ENCODE measurements at places on chromosomes 6 and 20.

DNA sequence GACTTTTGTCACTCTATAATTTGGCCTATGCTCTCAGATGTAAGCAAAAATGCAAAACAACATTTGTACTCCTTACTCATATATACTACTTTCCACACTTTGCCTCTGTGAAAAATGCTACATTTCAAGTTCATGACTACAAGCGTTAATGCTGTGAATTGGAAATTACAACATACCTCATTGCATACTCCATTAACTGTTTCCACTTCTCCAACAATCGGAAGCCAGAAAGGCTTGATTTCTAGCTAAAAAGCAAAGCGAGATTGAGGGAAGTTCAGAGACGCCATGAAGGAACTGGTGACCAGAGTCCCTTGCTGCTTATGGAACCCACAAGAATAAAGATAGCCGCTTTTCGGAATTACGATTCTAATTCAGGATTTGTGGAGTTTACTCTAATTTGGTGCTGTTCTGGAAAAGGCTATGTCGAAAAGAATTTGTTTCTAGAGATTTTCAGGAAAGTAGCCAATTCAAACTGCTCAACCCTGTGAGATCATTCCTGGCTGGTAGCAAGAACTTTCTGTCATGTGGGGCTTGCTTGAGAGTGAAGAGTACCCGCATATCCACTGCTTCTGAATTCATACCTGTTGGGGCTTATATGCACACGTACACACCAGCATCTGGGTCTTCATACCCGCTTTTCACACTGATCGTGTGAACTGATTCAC lies 98.0 kb upstream of the CITED2 start:
- ATAC-seq, result no peak

GRCh38 chr6:93571346-93571745 lies 152.0 kb upstream of the EPHA7 start:
- no peak for ATAC-seq

GRCh38 chr6:147131532-147132128 lies 72.6 kb upstream of the STXBP5 start:
- ATAC-seq, result no peak

DNA sequence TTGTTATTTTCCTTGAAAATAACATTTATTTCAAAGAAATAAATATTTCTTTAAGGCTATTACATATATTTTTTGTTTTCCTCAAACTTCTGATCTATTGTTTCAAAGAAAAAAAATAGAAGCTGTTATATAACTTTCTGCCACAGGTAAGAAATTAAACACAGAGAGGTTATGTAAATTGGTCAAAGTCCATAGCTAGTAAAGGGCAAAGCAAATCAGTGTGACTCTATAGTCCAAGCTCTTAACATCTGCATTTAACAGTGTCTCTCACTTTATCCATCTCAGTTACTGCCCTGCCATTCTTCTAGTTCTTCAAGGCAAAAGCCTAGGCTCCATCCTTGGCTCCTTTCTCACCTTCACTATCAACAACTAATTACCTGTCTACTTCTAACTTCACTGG lies 57.1 kb downstream of the RWDD2A start:
- ATAC-seq, result no peak

GRCh38 chr6:158313989-158314388 lies 1.7 kb downstream of the TULP4 start:
- ATAC-seq, result no peak

DNA sequence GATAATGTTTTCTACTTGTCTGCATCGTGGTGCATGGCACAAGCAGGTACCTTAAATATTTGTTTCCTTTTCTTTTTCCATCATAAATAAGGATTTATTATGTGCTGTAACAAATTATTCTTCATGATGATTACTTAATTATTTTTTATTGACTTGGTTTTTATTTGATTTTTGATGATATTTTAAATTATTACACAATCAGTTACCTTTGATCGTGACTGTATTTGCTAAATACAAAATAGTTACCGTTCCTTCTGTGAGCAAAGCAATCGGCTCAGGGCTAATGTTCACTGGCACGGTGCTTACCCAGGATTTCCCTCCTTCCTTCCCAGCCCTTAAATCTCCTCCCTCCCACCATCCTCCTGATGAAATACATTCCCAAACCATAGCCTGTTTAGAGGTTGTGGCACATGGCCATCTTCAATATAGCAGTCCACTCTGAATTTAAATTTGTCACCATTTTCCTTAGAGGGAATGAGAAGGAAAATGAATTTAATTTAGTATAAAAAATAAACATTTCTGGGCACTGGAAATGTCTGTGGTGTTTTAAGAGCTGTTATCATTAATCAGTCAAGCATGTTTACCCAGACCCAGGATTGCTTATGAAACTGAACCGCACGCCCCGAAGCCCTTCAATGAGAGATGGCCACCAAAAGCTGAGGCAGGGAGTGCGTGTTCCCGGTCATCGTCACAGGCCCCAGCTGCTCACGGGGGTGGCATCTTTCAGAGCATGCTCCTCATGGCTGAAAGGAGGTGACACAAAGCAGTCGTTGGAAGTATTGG lies 23.0 kb upstream of the EXOC2 start:
- no peak for ATAC-seq

GRCh38 chr6:2020909-2021308 lies 224.5 kb downstream of the GMDS start:
- ATAC-seq, result no peak

DNA sequence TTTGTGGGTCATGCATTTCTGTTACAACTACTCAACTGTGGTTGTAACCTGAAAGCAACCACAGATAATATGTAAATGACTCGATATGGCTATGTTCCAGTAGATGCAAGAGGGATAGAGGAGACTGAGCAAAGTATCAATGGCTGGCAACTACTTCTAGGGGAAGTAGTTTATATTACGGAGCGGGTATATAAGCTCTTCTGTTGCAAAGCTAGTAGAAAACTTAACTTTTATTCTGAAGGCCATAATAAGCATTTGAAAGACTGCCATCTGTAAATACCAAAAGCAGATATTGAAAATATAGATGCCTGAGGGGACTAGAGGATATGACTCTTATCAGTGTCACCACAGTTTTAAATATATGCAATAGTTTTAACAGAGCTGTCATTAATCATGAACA lies 655.3 kb downstream of the PHF3 start:
- no peak for ATAC-seq

DNA sequence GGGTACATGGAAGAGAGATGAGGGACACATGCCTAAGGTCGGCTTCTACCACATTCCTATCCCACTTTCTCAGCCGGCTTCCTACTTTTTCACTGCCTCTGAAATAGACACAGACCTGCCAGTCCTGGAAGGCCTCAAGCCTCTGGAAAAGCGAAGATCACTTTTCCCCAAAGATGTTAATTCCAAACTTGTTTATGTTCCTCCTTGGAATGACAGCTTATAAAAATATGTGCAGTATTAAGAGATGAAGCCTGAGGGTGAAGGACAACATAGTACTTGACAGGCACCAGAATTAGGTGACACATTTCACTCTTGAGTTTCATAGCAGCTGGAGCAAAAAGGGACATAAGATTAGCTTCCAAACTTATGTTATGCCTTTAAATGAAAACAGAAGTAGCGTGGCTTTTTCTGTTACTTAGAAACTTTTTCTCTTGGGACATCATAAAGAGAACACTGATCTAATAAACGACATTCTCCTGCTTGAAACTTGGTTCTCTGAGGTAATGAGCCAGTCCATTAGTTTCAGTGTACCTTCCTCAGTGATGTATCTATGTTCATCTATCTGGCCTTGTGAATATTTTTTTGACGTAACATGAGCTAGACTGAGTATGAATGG lies 25.3 kb downstream of the FOXO3 start:
- no peak for ATAC-seq

DNA sequence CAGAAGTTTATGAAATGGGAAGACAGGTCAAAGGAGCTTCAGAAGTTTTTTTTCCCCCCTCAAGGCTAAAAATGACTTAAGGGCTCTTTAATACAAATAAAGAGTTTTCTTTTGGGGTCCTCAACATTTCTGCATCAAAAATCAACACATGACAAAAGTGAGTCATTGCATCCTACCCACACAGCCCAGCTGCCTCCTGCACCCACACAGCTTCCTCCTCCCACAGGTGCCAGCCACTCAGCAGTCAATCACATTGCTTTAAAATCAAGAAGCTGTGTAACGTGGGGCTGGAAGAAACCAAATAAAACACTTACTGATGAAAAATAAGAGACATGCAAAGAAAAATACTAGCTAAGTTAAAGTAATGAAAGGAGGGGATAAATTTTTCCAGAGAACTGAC lies 68.5 kb downstream of the MAP3K5 start:
- ATAC-seq, result peak; percentile 58

- ATAC-seq, result peak; percentile 5
Observed at GRCh38 chr20:62795023-62795761, 1.1 kb upstream of the MRGBP start.

DNA sequence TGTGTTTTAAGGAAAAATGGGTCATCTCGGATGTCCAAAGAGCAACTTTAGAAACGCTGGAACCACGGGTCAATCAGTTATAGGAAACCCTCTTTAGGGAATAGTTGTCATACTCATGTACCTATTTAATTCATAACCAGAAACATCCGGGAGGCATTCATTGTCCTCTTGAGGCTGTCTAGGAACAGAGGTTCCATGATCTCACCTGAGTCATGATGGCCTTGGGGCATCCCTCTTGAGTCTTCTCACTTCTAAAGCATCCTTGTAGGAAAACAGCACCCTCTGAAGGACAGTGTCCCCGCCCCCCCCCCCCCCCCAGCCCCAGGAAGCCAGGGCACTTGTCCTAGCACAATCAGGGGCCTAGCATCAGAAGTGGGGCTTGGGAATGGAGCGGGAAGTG lies 46.3 kb upstream of the CDH4 start:
- ATAC-seq, result no peak

- peak; percentile 17 for ATAC-seq
Observed at GRCh38 chr6:149213829-149214228, 103.7 kb upstream of the TAB2 start.

Data from activated T-helper 17 cell treated with anti-CD3 and anti-CD28 coated beads, Interleukin-2, amount 50 U/mL, for 72 hours (primary cell).